ENCODE measurements at places on chromosomes 6 and 20.

- DNase-seq = no peak
Observed at GRCh38 chr20:51450221-51450712, 92.3 kb downstream of the NFATC2 start.

DNA sequence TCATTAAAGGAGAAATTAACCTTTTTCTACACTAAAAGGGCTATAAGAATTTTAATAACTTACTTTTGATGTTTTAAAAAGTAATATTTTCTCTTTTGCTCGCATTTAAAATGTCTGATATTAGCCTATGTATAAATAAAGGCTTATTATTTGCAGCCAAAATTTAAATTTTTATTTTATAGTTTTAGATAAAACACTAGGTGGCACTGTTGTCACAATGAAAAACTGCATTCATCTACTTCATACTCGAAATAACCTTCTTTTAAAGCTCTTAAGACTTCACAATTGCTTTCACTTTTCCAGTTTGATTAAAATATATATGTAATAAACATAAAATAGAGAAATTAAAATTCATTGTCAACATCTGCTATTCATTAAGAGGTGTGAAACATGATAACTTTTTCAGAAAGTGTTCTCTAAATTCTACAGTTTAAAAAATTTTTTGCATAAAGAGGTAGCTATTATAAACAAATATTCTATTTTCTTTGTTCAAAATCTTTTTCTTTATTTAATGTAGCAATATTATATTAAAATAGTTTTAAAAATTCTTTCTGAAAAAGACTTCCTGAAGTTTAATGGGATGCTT, 78.8 kb upstream of the DEFB112 start:
- no peak for DNase-seq

GRCh38 chr6:15800841-15801617, 138.2 kb upstream of the DTNBP1 start:
- DNase-seq = no peak

GRCh38 chr6:169639653-169640278, 62.1 kb downstream of the WDR27 start:
- DNase-seq = no peak
